ENCODE measurements at places on chromosomes 2 and 18.
A peak's percentile ranks its signal among the peaks of the same experiment; 100 is the strongest.

DNA sequence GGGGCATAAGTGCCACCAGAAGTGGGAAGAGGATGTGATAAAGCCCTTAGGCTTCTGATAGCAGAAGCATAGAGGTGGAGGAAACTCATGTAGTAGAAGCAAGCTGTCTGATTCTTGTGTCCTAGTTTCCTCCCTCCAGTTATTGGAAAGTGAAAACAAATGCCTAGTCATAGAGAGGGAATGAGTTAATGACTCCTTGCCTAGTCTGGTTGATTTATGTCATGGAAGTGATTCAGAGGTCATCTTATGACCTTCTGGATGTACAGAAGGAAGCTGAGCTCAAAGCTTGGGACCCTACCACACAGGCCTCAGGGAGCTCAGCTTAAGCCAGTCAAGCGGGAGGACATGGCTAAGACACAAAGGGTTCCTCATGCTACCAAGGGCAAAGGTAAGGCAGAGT, 232.2 kb downstream of the THSD7B start:
- no peak for DNase-seq

DNA sequence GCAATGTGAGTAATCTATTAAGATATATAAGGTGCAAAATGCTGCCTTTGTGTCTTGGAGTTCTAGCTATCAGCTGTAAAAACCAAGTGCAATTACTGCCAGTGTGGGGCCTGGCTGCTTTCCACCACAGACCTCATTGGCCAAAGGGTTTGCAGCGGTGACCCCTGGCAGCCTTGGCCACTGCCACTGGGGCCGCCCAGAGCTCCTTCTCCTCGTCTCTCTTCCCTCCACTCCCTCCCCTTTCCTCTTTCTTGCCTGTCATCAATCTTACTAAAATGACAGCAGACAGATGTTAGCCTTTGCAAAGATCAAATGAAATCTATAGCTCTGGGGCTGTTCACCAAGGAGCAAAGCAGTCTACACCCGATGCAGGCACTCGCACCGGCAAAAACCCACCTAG, 986.3 kb downstream of the BCL11A start:
- DNase-seq: no peak

DNA sequence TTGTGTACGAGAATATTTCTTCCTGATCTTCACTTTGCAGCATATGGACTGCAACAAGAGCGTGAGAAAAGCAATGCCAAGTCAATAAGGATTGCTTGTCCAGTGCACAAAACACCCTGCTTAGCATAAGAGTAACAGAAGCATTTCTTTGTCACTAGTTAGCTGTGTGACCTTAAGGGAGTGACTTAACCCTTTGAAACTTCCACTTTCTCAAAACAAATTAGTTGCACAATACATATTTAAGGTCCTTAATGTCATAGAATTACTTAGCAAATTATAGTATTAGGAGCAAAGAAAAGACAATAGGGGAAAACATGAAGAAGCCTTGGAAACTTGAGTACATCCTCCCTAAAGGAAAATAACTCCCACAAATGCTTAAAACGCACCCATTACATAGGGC, 230.1 kb downstream of the RNF152 start:
- no peak for DNase-seq

- peak; percentile 99 for DNase-seq
Measured at GRCh38 chr2:75100011-75100800, 99.1 kb downstream of the TACR1 start.

DNA sequence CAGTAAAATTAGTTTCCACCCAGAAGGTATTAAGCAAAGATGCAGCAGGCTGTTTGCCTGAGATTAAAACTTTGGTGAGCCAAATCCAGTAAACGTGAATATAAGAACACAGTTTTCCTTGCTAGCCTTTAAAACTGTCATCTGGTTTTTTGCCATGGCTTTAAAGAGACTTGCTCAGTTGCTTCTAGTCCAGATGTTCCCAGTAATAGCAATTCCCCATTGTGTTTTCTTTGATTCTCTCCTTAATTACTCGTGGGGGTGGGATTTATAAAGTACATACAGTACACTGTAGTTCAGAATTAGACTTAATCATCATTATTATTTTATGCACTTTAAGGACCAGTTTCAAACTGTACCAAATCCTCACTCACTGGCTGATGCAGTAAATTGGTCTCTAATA, 303.5 kb upstream of the ZNF804A start:
- no peak for DNase-seq

DNA sequence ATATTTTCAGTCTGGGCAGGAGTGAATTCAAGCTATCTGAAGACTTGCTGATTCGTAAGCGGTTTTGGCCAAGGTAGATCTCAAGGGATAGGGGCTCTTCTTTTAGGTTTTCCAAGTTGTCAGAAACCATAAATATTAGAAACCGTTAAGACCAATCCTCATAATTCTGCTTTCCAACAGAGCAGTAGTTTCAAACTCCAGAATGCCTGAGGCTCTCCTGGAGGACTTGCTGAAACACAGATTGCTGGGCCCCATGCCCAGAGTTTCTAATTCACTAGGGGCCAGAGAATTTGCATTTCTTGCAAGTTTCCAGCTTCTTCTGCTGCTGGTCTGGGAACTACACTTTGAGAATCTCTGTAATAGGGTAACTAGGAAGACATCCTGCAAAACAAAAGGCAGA, 1855.7 kb upstream of the CELF4 start:
- DNase-seq: no peak

DNA sequence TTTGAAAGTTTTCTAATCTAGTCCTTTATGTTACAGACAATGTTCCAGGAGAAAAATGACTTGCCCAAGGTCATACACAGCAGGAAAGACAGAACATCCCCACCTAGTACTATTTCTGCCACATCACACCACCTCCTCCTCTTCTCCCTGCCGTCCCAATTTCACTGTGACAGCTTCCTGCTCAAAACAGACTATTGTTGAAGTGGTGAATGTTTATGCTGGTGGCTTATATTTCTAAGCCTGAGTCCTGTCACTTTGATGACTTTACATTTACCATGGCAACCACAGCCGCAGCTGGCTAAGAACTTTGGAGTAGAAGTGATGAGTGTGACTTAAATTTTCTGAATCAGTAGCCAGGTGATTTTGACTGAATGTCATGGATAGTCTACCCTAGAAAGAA, 10.0 kb downstream of the GALNT5 start:
- no peak for DNase-seq

DNA sequence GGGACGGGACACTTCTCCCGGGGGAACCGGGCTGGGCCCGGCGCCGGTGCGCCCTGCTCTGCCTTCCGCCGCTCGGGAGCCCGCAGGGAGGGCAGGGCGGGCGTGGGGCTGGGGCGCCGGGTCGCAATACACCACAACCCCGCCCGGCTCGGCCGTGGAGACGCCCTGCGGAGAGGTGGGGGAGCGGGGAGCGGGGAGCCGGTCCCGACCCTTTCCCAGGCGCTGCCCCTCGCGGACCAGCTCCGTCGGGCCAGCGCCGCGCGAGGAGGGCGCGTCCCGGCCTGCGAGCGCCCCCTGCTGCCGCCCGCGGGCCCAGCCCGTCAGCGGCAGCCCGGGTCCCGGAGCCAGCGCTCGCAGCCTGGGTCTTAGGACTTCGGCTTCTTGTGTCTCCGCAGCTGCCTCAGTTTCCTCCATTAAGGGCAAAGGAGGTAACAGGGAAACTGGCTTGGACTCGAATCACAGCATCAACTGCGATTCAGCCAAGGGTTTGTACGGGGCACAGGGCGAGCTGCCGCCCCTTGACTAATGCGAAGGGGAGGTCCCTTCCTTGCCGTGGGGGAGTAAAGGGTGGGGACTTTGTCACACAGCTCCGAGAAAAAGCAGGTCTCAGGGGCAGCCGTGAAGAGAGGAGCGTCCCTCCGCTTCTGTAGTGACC, 635 bp upstream of the ADRA2B start:
- peak; percentile 21 for DNase-seq

DNA sequence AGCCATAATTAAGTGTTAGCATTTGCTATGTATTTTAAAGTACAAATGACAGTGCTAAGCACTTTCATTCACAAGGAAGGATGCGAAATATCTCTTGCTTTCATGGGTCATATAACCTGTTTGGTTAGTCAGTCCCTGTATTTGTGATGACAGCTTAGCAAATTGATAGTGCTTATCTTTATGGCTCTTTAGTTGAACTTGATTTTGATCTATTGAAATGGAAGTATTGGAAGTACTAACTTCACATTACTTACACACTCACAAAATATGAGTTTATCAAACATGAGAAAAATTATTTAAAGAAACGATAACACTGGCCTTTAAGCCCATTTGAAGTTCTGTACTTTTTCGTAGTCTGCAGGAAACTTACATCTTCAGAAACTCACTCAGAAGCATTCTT, 97.4 kb upstream of the NEUROD1 start:
- no peak for DNase-seq

DNA sequence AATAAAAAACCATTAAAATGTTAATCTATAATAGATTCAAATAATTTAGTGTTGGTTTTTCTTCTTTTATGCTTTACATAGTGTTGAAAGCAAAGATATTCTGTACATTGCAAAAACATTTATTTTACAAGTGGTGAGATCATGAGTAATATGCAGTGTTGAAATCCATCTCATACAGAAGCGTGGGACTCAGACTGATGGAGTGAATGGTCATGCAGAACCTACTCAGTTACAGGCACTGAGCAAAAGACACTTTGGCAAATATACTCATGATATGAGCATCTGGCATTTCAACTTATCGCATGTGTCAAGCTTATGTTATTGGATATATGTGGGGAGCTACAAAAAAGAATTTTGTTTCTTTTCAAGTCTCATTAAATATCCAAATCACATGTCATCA, 620.2 kb upstream of the NETO1 start:
- peak; percentile 67 for DNase-seq

DNA sequence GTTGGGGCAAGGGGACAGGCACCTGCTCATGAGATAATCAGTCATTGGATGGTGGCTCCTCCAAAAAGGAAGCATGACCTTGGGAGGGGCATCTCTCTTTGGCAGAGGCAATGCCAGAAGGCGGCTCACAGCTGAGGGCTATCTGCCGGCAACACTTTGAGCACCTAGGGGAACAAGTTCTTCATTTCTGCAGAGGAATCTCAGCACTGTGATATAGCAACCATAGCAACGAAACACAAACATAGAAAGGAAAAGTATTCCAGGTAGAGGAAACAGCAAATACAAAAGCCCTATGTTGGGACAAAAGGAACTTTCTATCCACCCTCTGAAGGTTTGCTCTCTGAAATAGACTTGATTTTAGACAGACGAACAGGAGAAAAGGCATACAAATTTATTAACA, 89.1 kb upstream of the NEDD4L start:
- DNase-seq: no peak

GRCh38 chr2:239240414-239240881, 160.4 kb downstream of the HDAC4 start:
- DNase-seq: no peak

Data from fibroblast of skin of abdomen (primary cell).